ENCODE measurements at places on chromosomes 5 and 9.
A peak's percentile ranks its signal among the peaks of the same experiment; 100 is the strongest.

DNA sequence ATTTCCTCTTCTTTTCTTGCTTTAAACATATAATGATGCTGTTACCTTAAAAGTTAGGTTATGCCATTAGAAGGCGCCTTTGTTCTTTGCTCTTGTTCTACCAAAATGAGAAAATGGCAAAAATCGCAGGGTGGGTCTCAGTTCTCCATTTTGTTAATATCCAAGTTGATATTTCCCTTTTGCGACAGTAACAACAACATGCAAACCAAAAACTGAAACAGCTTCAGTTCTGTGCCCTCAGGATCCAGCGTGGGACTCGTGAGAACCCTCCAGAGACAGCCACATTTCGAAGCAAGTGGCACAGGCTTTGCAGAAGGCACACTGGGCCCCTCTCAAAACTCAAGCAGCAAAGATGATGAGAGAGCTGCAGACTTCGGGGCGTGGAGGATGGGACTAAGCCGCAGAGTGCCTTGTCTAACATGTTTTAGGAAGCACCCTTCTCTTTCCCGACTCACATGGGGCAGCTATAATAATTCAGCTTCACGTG is 33.0 kb upstream of the LCP2 start:
- DNase-seq = no peak

DNA sequence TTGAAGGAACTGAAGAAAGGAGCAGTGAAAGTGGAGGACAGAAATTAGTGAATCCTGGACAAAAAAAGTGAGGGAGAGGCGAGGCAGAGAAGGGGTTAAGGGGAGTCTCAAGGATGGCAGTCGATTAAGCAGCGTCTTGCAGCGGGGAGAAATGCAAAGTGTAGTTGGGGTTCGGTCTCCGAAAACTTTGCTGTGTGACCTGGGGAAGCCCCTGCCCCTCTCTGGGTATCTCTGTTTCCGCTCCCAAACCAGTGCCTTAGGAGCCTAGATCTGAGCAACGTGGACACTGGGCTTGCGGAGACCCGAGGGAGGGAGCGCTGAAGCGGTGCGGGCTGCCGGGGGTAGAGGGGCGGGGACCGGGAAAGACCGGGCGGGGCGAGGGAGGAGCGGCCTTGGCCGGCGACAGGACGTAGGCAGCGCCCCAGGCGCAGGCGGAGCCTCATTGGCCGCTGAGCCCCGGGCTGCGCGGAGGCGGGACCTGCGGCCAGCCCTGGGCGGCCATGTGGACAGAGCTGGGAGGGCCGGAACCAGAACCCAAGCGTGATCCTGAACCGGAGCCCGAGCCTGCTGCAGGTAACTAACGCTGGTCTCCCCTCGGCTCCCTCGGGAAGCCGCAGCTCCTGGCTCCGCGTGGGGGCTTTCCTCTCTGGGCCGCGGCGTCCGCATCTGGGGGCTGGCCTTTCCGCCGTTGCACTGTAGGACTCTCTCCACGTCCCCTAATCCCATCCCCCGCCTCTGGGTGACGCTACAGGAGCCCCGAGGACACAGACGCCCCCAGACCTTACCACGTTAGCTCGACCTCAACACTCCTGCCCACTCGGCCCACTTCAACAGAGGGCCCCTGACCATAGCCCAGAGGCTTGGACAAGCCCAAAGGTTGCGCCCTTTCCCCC is at the start of gene ALDH1B1:
Gene ALDH1B1, plus strand, starts transcription at position 468 of the 893 bp plus-strand sequence. CDS start 3,047 bp downstream, outside the sequence.
- peak; percentile 87 for DNase-seq

GRCh38 chr5:118918232-118918631 is 70.1 kb downstream of the DTWD2 start:
- no peak for DNase-seq

- no peak for DNase-seq
These were observed 5.3 kb downstream of the LHX3 start for GRCh38 chr9:136199391-136200288.

DNA sequence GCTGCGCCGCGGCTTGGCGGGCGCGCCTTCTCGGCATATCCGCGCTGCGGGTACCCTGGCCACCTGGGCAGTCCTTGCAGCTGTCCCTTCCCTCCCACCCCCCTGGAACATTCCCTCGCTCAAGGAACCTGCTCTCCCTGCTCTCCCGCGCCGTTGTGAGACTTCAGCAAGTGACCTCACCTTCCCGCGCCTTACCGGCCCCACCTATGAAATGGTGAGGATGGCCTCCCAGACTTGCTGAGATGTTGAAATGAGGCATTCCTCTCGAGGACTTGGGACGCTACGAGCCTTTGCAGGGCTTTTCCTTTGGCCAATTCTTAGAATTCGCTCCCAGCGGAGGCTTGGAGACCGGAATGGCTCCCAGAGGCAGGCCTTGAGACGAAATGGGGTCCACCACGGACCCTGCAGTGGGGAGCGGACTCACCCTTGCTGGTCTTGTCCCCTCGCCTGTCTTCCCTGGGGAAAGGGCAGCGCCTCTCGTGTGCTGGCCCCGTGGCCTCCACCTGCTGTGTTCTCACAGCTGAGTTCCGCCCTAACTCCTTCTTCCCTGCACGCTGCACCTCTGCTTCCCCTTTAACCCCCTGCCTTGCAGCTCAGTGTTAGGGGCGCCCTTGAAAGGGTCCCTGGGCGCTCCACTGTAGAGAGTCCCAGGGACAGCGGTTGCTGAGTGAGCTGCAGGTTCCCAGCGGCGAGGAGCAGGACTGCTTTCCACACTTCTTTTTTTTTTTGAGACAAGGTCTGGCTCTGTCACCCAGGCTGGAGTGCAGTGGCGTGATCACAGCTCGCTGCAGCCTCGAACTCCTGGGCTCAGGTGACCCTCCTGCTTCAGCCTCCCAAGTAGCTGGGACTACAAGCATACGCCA is 907 bp downstream of the HMCN2 start:
- DNase-seq = no peak

- DNase-seq = no peak
These were observed 82.1 kb downstream of the DPYSL3 start for GRCh38 chr5:147427521-147428401.

GRCh38 chr5:172093559-172093958 is 87.1 kb upstream of the FBXW11 start:
- DNase-seq = no peak

GRCh38 chr9:7489036-7489435 is 310.5 kb downstream of the DMAC1 start:
- no peak for DNase-seq

GRCh38 chr5:588406-588995 is 23.6 kb upstream of the CEP72 start:
- DNase-seq = no peak

- DNase-seq = no peak
These were observed 39.2 kb downstream of the RCL1 start for GRCh38 chr9:4831944-4832343.

- DNase-seq = peak; percentile 32
These were observed 59.3 kb downstream of the SVEP1 start for GRCh38 chr9:110520120-110520701.

DNA sequence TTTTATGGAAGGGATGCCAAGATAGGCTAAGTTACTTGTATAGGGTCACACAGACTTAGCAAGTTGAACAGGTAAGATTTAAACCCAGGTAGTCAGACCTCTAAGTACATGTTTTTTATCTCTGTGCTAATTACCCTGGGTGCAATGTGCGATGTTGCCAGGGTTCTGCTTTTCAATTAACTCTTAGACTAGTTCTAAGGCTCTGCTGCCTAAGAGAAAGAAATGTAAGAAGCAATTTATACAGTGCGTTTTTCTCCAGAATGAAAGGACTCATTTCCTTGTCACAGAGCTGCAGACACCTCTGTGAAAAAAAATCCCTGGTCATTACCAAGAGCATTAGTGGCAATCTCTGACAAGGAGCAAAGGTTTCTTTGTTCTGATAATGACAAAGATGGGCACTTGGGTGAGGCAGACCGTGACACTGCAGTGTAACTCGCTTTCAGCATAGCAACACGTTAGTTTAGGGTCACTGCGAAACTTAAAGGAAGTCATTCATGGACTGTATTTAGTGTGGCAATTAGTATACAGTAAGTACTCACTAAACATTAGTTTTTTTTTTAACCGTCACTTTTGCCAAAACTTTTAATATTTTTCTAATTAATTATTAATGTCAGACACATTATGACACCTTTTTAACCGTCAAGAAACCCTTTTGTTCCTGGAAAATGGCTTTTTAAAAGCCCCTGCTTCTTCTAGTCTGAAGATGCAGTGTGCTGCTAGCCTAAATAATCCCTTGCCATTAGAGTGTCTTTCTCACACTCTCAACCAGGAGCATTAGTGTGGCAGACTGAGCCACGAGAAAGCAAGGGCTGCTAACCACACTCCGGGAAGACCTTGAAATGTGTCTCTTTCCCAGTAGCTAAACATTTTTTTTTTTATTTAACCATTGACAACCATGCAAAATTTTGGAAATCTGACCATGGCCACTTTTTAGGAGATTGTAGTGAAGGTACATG is 520.0 kb upstream of the C9orf72 start:
- no peak for DNase-seq

GRCh38 chr5:131783874-131784273 is 12.9 kb downstream of the FNIP1 start:
- DNase-seq = no peak

GRCh38 chr5:17832949-17833745 is 198.9 kb downstream of the TAF11L14 start:
- peak; percentile 82 for DNase-seq

DNA sequence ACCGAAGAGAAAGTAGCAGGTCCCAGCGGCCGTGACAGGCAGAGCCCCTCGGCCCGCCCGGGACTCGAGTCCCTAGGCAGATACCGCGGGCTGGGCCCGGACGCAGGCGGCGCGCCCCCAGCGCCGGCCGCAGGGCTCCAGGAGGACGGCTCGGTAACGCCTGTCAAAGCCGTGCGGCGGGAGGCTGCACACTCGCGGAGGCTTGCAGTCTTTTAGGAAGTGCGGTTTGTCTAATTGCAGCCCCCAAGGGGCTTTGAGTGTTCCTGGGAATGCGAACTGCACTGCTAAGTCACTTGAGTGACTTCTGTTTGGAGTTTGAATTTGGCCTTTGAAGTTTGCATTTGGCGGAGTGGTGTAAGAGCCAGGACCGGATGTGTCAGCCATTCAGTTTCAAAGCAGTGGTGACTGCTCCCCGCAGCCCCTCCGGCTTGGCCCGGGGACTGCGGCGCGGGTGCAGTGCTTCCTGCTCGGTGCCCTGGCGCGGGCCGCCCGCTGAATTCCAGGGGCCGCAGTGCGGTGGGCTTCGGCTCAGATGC is 1.3 kb downstream of the MAP3K1 start:
- DNase-seq = peak; percentile 74

- DNase-seq = no peak
These were observed 68.6 kb upstream of the NFIL3 start for GRCh38 chr9:91492237-91492636.

GRCh38 chr9:114093761-114094505 is 5.2 kb downstream of the KIF12 start:
- no peak for DNase-seq

GRCh38 chr9:135521608-135522095 is 412 bp downstream of the LCN1 start:
- no peak for DNase-seq

DNA sequence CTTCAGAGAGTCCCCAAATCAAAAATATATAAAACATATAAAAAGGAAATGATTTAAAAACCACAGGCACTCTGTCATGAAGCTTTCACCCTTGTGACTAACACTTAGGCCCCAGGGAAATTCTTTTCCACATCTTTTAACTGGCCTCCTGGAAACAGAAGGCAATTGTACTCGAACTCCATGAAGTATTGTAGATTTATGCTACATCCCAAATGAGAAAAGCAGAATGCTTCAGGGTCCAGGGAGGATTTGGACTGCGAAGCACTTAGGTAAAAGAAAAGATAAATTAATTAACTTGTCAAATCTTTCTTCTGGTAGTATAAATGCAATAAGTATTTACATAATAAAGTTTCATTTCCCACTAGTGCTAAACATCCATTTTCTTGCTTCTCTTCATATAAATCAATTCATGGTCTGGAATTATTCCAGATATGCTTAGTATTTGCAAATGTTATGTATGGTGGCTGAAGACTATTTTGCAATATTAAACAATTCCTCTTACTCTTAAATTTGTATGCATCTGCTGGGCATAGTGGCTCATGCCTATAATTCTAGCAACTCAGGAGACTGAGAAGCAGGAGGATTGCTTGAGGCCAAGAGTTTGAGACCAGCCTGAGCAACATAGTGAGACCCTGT is 64.9 kb upstream of the ELL2 start:
- DNase-seq = peak; percentile 86

GRCh38 chr5:173819521-173819920 is 68.6 kb upstream of the CPEB4 start:
- no peak for DNase-seq

- no peak for DNase-seq
These were observed 103.6 kb downstream of the SLIT3 start for GRCh38 chr5:169197343-169197742.

- DNase-seq = peak; percentile 15
These were observed 51.8 kb upstream of the GALNT10 start for GRCh38 chr5:154138701-154139100.

DNA sequence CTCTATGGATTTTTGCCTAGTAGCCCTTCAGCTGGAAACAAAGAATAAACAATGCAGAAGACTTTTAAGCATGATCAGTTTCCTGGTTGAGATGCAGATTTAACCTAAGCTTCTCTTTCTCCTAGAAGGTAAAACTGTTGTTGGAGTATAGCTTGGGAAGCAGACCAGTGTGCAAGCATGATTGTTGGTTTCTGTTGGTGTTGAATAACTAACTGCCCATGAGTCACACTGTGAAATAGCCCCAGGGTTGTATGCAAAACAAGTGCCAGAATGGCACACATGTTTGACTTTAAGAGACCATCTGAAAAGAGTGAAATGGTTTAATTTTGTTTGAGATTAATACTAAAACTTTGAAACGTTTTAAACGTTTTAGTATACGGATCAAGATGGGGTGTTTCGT is 227.1 kb downstream of the ARHGEF28 start:
- peak; percentile 62 for DNase-seq

DNA sequence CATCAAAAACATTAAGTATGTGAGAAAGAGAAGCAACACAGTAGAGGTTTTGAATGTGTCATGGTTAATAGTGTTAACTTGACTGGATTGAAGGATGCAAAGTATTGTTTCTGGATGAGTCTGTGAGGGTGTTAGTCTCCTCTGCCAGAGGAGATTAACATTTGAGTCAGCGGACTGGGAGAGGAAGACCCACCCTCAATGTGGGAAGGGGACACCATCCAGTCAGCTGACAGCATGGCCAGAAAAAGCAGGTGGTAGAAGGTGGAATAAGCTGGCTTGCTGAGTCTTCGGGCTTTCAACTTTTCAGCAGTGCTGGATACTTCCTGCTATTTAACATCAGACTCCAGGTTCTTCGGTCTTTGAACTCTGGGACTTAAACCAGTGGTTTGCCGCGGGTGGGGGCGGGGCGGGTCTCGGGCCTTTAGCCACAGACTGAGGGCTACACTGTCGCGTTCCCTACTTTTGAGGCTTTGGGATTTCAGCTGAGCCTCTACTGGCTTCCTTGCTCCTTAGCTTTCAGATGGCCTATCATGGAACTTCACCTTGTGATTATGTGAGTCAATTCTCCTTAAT is 309.9 kb upstream of the ST8SIA4 start:
- DNase-seq = no peak

DNA sequence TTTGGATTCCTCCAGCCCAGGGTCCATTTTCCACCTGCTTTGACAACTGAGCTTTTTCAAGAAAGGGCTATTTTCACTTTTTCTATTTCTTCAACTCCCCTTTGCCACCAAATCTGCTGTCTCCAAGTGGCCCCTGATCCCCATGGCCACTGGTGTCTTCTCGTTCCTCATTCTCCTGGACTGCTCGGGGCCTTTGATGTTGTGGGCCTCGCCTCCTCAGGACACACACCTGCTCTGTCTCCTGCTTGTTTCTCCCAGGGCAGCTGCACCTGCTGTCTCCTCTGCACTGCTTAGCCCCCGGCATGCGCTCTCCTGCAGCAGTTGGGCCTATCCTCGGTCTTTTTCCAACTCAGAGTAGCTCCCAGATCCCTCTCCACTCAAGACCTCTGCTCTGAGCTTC is 16.3 kb upstream of the NANS start:
- DNase-seq = no peak

All from fibroblast of skin of back (primary cell).